SK-N-SH (cell line): ENCODE measurements at places on chromosomes 4 and X. TPM values are rescaled to one million over a fixed set of nuclear protein-coding genes. Genes with fewer than 3 reads are reported as not detected.

DNA sequence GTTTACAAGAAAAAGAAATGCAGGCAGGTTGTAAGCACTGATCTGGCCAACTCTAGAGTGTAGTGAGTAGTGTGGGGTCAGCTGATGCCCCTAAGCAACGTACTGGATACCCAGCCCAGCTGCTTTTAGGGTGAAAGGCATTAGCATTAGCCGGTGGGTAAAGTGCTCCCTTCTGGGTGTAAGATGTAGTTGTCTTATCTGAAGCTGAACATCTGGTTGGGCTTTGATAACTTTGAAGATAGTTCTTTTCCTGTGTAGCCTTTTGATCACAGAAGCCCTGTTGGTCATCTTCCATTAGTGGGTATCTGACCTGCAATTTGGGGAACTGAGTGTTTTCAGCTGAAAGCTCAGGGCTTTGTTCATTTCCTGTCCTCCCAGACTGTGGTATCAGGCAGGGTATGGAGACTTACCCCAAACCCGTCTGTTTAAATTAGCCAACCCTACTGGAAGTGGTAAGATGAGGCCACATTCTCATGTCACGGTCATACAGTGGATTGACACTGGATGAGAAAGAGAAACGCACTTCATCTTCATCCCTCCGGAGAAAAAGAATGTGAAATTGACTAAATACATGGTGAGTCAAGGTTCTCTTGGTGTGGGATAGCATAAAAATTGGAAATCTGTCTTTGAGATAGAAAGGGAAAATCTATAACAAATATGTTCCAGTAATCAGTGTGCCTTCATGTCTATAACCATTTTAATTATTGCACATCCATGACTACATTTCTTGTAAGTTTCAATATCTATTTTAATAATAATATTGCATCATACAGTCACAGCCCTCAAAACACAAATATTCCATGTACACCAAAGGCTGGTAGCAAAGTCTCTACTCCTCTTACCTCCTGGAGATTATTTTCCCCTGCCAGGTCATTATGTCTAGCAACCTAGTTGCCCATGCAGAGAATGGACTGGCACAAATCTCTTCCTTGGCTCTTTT lies 8.7 kb downstream of the RHOH start:
- no peak for DNase-seq

- no peak for DNase-seq
Measured at GRCh38 chr4:182185491-182185890, 57.7 kb upstream of the TENM3 start.

DNA sequence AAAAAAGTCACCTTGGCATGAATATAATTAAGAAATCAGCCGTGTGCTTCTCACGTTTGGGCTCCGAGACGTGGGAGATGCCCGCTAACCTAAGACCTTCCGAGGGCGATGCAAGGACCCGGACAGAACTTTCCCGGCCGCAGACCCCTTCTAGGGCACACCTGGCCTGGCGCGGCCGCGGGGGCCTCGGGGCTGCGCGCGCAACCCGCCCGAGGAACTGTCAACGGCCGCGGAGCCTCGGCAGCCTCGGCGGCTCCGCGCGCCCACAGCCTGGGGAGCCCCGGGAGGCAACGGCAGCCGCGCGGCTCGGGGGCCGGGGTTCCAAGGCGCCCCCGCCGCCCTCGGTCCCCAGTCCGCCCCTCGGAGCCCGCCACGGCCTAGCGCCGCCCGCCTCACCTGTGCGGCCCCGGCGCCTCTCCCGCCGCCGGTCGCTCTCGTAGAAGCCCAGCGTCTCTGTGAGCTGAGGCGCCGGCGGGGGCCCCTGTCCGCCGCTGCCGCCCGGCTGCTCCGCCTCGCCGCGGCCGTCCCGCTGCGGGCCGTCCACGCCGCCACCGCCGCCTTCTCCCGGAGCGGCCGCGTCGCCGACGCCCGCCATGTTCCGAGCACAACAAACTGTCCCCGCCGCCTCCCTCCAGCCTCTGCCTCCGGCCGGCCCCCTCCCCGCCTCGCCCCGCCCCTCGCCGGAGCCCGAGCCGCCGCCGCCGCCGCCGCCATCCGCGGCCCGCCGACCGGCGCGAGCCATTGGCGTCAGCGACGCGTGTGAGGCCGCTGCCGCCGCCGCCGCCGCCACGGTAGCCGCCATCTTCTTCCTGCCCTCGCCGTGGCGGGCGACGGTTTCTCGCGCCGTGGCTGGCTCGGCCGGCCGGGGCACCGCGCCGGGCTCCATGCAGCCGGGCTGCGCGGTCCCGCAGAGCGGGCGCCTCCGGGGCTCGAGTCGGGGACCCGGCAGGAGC lies at the start of gene TAPT1:
TAPT1 (minus strand) TSS at position 609 of the 953 bp plus-strand sequence; CDS start at position 595, 14 bp downstream.
- peak; percentile 93 for DNase-seq

DNA sequence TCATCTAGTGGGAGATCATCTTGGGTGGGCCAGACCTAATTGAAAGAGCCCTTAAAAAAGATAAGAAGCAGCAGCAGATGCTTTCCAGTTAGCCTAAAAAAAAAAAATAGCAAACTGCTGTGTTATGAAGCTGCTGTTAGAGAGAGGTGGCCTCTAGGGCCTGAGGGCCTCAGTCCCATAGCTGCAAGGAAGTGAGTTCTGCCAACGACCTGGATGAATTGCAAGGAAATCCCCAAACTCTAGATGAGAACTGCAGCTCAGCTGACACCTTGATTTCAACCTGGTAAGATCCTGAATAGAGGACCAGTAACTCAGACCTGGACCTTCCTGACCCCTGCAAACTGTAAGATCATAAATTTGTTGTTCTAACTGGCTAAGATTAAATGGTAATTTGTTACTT lies 275.2 kb downstream of the TENM3 start:
- DNase-seq = no peak

Gene NWD2
- polyA plus RNA-seq = not detected in 2 replicates
